ENCODE measurements at places on chromosomes 4 and X.

DNA sequence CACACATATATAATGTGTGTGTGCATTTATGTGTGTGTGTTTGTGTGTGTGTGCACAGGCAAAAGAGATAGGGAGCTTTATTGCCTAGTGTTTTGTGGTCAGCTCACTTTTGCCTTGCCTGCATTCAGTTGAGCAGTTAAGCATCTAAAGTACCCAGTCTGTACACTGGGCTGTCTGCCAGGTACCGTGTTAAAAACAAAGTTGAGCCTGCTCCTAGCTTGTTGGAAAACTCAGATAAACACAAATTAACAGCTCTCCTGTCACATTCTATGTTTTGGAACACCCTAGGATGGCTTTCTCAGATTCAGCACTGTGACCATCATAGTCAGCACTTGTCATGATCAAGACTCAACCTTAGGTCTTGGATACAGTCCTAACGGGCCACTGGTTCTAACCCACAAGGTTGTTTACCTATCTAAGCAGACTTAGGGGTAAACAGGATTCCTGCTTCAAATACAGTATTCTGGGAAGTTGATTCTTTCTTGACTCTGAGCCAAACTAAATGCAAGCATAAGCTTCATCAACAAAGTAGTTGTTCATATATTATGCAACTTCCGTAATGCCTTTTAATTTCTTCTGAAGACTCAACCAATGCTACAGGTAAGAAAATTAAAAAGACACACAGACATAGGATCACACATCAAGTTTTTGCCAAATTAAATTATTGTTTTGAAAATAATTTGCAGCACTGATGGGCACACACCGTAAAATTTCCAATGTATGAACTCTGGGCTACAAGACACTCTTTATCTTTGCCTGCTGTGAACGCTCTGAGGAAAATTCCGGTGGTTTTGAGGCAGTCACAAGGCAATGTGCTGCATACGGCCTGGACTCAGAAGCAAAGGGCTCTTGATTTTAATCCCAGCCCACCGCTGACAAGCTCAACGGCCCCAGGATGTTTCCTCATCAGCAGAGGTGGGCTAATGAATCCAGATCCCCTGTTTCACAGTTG lies 11.3 kb upstream of the CD99 start:
- DNase-seq = no peak

GRCh38 chrX:112761242-112762207 lies 79.1 kb downstream of the AMOT start:
- DNase-seq = no peak

DNA sequence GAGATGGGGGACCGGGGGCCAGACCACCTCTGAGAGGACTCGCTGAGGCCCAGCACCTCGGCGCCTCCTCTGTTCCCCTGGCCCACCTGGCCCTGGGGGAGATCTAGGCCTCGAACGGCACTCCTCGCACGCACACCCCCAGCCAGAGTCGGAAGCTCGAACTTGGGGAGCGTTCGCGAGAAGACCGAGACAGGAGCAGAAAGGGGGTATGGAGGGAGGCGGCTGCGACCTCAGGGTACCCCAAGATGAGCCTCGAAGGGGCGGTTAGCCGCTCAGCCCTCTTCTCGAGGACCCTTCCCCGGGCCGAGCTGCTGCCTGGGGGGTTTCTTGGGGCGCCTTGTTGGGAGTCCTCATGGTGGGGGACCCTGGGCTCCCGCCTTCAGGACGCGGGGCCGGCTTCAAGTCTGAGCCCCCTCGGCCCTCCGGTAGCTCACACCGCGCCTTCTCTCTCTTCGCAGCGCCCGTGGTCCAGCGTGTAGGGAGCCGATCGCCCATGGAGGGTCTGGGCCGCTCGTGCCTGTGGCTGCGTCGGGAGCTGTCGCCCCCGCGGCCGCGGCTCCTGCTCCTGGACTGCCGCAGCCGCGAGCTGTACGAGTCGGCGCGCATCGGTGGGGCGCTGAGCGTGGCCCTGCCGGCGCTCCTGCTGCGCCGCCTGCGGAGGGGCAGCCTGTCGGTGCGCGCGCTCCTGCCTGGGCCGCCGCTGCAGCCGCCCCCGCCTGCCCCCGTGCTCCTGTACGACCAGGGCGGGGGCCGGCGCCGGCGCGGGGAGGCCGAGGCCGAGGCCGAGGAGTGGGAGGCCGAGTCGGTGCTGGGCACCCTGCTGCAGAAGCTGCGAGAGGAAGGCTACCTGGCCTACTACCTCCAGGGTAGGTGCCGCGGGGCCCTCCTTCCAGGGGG lies 706 bp downstream of the DUSP9 start:
- no peak for DNase-seq

DNA sequence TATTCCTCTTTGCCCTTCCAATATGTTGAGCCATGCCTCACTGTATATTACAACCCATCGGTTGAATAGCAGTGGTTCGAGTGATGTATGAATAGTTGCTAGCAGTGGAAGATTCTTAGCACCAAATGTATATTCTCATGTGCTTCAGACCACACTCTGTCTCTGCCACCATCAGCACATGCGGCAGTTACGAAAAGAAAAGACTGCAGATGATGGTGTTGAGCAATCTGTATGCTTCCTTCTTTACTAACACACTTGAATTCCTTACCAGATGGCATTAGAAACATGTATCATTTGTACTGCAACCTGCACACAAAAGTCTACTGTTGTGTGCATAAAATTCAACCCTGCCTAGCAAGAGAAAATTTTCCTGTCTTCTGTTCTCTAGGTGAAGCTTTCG lies 214.6 kb downstream of the ENOX2 start:
- no peak for DNase-seq

- DNase-seq = no peak
Measured at GRCh38 chr4:135325264-135325663, 1123.7 kb upstream of the PABPC4L start.

GRCh38 chr4:126057371-126057770 lies 742.6 kb downstream of the FAT4 start:
- DNase-seq = no peak

- no peak for DNase-seq
Measured at GRCh38 chr4:165203541-165204461, 3.6 kb upstream of the KLHL2 start.

DNA sequence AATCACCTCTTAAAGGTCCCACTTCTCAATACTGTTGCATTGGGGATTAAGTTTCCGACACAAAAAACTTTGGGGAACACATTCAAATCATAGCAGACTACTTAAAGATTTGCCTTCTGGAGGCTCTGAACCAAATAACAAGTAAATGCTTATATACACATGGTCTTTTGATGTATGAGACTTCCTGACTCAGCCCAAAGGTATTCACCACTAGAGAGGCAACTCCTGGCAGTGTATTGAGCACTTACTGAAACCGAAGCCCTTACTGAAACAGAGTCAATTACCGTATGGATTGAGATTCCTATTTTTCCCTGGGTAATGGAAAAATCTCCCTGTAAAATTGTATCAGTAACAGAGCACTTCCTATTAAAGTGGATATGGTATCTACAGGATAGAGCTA lies 45.4 kb downstream of the ZCCHC13 start:
- DNase-seq = no peak

GRCh38 chr4:8765631-8766590 lies 105.7 kb downstream of the HMX1 start:
- no peak for DNase-seq

- DNase-seq = no peak
Measured at GRCh38 chrX:68462653-68463052, 29.4 kb upstream of the OPHN1 start.

DNA sequence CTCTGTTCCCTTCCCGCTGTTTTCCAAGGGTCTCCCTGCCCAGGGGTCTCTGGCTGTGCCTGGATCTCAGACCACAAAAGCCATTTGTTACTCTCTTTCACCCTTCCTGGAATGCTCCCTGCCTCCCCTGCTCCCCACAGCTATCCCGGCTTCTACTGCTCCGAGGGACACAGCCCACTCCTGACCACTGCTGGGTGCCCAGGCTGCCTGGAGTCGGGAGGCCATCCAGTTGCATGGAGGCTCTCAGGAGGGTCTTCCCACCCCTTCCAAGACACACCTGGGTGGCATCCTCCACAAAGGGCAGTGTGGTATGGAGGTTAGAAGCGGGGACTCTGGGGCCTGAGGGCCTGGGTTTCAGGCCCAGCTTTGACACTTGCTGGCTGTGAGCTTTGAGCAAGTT lies 101.1 kb downstream of the PPP2R2C start:
- DNase-seq = no peak

DNA sequence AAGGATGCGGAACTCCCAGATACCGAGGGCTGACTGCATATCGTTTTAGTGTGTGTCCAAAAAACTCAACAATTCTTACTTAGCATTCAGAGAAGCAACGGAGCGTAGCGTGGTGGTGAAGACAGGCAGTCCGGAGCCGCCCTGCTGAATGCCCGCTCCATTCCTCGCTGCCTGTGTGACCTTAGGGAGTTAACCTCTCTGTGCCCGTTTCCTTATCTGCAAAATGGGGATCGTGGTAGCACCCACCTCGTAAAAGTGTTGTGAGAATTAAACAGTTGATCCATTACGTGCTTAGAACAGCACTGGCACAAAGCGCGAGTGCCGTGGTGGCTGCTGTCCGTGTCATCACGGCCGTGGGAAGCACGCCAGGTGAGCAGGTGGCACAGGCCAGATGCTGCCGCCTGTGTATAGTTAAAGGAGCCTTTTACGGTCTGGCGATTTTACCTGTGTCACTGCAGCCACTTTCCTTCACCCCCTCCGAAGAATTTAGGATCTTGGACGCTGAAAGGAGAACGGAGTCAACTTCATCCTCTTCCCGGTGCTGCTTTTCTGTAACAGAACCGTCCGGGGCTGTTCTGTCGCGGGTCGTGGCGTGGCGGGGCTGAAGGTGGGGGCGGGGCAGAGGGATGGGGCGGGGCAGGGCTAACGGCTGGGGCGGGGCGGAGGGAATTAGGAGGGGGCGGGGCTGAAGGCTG lies 885 bp downstream of the CCDC110 start:
- DNase-seq = no peak

DNA sequence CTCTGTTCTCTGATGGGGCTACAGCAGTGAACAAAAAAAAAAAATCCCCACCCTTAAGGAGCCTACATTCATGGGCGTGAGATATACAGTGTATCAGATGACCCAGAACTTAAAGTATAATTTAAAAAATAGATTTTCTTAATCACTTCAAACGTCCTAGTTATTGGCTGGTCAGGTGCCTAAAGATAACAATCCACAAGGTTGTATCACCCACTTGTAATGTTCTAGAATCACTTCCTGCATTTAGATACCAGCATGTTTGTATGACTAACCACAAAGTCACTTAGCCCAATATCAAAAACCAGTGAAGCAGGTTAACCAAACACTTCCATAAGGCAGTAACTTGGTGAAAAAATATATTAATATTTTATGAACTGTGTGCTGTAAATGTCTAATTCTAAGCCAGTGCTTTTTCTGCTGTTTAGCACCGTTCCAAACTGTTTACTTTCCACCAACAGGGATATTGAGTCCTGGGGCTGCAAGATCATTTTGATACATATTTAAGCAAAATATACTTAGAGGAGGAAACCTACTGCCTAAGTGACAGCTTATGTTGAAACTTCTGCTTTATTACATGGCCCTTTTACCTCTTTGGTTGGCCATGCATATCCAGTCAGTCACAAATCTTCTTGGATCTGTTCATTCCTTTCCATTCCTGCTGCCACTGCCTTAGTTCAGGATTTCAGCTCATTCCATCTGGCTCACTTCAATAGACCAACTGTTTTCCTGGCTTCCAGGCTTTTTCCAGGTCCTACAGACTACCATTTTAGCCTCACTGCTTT lies 43.3 kb downstream of the CD40LG start:
- DNase-seq = no peak

DNA sequence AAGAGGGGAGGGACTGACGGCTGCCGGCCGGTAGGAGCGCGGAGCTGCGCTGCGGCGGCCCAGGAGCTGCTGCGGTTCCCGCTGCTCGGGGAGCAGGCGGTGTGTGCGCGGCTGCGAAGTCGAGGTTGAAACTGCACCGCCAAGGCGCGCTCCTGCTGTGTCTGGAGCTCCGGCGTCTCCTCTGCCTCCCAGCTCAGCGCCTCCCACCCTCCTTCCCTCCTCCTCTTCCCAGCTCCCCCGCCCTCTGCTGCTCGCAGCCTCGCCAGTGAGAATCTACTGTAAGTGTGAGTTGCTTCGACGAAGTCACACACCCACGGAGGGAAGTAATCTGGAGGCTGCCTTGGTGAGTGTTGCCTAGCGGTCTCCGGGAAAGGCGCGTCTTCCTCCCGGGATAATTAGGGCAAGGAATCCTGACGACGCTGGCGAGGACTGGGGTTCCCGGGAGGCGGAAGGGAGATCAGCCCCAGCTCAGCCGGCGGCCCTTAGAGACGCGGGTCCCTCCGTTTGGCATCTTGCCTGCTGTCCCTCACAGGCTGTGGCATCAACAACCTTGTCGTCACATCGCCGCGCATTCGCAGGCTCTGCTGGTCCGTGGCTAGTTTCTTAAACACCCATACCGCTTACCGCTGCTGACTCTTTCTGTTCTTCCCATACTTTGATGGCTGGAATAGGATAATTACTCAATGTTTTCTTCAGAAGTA lies at the start of gene EPHA5:
TSS of gene EPHA5 (minus strand) at position 159 of the 701 bp plus-strand sequence. CDS start 747 bp downstream, outside the sequence.
- no peak for DNase-seq

DNA sequence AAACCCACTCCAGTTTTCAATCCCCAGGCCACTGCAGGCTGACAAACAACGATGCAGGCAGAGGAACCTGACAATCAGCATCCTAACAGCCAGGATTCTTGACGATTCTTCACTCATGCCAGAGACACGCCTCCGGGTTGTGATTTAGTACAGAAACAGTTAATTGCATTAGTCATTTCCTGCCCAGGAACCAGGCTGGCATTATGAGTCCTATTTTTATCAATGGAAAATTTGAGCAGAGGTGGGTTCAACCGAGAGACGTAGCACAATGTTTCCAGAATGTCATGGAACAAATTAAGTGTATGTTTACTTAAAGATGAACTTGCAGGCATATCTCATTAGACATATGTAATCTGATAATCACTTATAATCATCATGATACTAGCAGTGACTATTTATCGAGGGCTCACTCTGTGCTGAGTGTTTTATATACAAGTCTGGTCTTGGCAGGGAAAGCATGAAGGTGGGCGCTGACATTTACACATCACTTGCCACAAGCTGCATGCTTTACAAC lies 159.7 kb downstream of the NSUN7 start:
- no peak for DNase-seq

DNA sequence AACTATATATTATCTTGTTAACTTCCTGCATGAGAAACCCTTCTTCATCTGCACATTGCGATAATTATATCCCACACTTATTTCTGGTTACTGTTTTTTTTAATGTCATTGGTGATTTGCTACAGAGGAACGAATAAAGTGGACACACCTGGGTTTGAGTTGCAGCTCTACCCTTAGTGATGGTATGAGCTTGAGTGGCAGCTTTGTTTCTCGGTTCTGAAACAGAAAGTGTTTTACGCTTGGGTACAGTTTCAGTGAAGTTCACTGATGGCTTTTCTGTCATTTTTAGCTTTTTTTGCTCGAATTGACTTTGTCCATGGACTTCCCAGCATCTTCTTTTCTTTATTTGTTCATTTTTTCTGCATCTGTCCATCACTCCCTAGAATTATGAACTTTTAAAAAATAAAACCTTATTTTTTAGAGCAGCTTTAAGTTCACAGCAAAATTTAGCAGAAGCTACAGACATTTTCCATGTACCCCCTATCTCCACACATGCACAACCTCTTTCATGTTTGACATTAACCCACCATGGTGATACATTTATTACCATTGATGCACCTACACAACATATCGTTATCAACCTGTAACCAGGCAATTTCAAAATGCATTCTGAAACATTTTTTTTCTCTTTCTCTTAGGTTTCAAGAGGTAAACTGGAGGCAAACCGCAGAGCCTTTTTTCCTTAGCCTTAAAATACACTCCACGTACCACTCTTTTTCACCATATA lies 1041.6 kb upstream of the PRKX start:
- no peak for DNase-seq

GRCh38 chr4:150477869-150478268 lies 104.1 kb upstream of the MAB21L2 start:
- DNase-seq = no peak

- no peak for DNase-seq
Measured at GRCh38 chr4:134388351-134388750, 186.8 kb upstream of the PABPC4L start.
